Right forelimb (tissue), 1 donor: ENCODE measurements at places on chromosomes 11 and 22.

DNA sequence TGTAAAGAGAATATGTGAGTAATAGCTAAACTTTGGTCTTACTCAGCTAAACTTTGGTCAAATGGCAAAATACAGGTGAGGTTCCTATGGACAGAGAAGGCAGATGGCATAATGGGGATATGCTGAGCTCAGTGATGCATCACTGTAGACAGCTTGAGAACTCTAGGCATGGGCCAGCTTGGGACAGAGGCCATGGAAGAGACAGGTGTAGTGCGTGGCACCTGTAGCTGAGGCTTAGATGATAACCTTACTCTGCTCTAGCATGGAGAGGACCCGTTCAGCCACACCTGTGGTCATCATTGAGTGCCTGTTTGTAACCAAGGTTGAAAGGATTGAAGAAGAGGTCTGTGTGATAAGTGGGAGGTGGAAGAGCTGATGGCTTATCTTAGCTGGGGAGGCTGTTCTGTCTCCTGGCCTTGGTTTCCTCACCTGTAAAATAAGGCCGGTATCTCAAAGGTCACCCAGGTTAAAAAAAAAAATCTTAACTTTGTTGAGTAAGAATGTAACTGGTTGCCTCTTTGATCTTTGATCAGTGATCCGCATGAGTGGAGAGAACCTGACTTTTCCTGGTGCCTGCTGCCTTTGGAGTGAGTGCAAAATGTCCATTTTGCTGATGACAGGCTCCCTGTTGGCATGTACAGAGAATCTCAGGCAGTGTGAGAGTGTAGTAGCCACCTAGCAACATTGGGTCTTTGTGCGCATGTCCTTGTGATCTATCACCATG, 48.6 kb downstream of the ZNRF3 start:
- DNase-seq: peak; percentile 2

- DNase-seq: no peak
Observed at GRCh38 chr11:83054001-83054400, 17.7 kb downstream of the RAB30 start.

DNA sequence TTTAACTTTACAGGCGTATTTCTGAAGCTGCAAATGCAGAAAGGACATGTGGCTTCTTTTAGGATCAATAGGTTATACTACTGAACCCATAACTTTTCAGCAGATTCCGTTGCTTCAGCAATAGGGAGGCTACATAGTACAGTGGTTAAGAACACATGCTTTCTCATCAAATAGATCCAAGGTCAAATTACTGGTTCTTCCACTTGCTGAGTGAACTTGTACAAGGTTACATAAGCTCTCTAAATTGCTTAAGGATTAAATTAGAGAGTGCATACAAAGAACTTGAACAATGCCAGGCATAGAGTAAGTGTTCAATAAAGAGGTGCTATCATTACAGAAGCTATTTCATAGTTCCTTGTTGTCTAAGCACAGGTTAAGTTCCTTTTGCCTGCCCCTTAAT, 129.6 kb downstream of the BARX2 start:
- DNase-seq: no peak

- DNase-seq: no peak
Observed at GRCh38 chr22:37177221-37177620, 10.8 kb downstream of the C1QTNF6 start.

GRCh38 chr11:6397156-6397555, 6.9 kb downstream of the SMPD1 start:
- DNase-seq: no peak

DNA sequence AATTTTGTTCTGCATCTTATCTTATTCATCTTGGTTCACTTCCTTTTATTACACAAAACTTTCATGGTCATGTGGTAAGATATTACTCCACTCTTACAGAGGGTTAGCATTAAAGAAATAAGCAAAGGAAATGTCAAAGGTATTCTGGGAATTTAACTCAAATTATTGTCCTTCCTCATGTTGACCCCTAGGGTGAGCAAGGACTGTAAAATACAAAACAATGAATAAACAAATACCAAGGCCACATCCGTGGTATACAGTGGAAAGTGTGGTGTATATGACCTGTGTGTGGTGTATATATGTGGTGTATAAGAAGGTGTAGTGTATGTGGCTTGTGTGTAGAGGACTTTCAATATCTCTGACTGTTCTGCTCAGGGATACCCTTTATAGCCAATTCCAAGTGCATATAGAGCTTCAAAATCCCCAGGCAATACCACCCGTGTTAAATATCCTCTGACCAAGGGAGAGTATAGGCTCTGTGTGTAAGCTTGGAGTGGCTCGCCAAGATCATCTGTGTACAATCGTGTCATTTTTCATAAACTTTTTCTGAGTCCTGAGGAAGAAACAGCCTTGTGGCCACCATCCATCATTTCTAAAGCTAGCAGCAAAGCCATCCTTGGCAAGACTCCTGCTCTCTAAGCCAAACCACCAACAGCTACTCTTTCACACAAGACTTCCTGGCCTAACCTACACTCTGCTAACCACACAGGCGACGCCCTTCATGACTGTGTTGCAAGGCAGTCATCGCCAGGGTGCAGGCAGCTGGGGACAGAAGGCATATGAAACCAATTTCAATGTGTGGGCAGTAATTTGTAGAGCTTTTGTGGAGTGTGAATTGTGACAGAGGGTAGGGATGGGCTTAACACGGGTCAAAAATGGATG, 548.0 kb downstream of the ETS1 start:
- no peak for DNase-seq

- no peak for DNase-seq
Observed at GRCh38 chr11:85740481-85741400, 54.7 kb upstream of the CCDC89 start.

DNA sequence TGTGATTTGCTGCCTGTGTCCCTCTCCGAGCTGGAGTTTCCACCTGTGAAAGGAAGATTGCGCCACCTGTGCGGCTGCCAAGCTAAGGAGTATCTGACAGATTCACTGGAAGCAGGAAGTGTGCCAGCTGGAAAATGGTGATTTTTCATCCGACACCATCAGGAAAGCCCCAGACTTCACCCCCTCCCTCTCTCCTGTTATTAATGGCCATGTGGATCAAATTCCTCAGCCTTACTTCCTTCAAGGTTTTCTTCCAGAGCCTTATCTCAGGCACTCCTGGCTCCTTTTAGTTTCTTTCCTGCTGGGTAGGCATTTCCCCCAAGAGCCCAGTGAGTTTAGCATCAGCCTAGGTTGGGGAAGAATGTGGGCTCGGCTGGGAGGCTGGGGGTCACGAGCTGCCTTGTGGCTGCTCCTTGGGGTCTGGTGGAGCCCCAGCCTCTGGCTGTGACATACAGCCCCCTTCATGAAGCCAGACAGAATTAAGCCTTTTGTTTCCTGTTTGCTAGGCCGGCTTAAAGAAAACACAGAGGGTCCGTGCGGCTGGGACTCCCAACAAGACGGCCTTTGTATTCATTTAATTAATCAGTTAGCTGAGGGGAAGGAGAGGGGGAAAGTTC, 37.1 kb downstream of the PKNOX2 start:
- no peak for DNase-seq
